ENCODE measurements at places on chromosomes 16 and 17.

DNA sequence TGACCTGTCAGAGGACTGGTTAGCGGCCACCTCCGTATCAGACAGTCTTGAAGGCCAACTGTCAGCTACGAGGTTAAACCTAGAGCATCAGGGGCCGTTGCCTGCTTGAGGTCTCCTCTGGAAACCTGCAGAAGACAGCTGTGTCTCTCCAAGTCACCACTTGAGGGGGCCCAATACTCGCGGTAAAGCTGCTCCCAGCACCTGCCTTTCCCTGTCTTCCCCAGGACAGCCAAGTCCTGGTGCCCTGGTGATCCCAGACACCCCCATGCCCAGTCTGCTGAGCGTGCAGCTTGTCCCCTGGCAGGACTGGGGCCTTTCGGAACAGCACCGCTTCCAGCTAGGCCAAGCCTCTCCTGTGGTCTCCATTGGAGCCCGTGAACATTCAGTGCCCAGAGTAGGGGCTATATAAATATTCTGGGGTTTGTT is 80.1 kb downstream of the DNAH17 start:
- DNase-seq, result peak; percentile 38

GRCh38 chr17:36600465-36600864 is 918 bp upstream of the MRM1 start:
- no peak for DNase-seq

- peak; percentile 13 for DNase-seq
Measured at GRCh38 chr16:7744546-7745264, 412.1 kb downstream of the RBFOX1 start.

DNA sequence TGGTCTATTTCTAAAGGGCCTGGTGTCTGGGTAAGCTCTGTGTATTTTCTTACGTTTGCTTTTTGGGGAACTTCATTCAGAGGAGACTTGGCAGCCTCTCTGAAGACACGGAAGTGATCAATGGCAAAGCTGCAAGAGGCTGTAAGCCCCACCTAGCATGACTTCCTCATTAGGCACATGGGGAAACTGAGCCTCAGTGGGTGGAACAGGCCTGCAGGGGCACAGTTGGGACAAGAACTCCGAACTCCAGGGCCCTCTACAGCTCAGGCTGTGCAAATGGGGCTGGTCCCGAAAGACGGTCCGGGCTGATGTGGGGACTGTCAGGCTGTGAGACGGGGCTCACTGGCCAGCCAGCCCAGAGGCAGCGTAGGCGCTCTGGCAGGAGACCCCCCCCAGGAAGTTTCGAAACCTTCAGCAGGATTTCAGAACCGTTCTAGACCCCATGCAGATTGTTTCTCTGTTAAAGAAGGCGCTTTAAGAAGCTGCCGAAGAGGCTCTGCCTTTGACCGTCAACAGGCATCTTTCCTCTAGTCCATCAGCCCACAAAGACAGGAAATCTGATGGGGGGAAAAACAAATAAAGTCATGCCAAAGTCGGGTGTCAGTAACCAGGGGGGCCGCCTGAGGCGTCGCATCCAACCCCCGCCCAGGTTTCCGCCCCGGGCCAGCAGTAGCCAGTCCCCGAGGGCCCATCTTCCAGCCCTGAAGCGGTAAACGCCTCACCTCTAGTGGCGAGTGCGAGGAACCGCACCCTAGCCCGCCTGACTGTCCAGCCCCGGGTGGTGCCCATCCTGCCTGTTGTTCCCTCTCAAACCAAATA is 79.8 kb upstream of the TBC1D3K start:
- DNase-seq, result no peak

DNA sequence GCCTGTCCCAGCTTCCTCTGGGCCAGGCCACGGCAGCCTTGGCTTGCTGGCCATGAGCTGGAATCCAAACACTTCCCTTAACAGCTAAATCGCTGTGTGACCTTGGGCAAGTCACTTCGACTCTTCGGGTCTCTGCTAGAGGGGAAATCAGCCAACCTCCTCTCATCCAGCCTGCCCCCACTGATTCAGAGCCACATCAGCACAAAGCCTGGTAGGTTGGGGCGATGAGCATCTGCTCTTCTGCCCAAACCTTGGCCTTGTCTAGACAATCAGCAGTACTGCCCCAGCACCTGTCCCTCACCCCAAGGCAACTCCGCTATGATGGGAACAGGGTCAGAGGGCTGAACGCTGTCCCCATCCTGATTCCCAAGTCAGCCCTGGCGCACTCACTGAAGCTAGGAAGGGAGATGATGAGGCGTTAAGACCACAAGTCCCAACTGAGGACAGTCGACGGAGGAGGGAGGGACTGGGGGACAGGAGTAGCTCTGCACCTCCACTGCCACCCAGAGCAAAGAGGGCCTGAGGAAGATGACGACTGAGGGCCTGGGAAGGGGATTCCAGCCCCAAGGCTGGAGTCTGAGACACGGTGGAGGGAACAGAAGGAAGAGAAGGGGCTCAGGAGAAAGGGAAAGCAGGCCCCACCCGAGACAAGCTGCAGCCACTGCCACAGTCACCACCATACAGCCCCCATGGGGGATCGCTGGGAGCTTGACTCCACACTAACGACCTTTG is 1.3 kb downstream of the CLUH start:
- no peak for DNase-seq

GRCh38 chr17:3972281-3972731 is 8.1 kb upstream of the ATP2A3 start:
- DNase-seq, result no peak

- peak; percentile 95 for DNase-seq
Measured at GRCh38 chr17:77734371-77735080, 224.0 kb upstream of the TNRC6C start.

- no peak for DNase-seq
Measured at GRCh38 chr17:5431949-5432556, 6.9 kb downstream of the C1QBP start.

DNA sequence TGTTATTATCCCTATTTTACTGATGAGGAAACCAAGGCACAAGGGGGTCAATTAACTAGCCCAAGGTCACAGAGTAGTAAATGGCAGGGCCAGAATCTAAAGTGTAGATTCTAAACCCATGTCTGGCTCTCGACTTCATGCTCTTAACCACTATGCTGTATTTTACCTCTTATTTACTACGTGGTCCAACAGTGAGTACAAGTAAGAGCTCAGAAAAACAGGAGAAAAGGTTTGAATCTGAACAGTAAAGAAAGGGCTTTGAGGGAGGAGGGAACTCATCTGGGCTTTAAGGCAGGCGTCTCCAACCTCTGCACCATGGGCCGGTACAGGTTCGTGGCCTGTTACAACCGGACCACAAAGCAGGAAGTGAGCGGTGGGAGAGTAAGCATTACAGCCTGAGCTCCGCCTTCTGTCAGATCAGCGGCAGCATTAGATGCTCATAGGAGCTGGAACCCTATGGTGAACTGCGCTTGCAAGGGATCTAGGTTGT is 62.9 kb downstream of the SMURF2 start:
- DNase-seq, result no peak

All from NCI-H446 treated with DMSO at 0.1 percent for 48 hours (cell line).